Esophagus squamous epithelium (tissue), 5 donors: ENCODE measurements at places on chromosomes 5 and 9.
A peak's percentile ranks its signal among the peaks of the same experiment; 100 is the strongest.

GRCh38 chr9:30478684-30479083, 1905.8 kb upstream of the ACO1 start:
- no peak for DNase-seq

GRCh38 chr9:7510199-7510598, 289.4 kb downstream of the DMAC1 start:
- no peak for DNase-seq

DNA sequence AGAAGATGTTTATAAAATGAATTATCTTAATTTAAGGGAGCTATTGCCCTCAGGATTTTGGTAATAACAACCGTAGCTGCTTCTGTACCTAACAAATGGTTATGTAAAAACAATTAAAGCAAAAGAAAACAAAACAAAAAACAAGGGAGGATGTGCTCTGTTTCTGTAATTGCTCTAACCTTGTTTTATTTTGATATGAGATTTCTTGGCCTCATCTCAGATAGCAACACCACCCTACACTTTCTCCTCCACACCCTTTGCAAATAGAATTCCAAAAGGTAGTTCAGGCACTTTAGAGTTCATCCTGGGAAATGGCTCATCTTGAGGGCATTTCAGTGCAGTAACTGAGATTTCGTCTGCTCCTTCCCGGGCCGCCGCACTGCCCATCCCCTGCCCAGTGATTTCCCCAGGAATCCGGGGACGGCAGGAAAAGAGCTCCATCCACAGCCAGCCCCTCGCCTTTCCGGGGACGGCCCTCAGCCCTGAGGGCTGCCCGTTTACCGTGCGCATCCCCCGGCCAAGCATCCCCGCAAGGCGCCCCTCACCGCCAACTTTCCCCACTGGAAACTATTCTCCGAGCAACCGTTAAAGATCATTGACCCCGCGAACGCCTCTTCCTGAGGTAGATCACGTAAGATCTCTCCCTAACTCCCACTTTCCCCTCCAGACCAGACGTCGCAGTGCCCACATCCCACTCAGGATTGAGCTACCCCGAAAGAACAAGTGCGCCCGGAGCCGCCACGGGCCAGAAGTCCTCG, 1.2 kb downstream of the FNBP1 start:
- DNase-seq: no peak

GRCh38 chr5:159897786-159898393, 18.4 kb upstream of the ADRA1B start:
- DNase-seq: no peak

- peak; percentile 5 for DNase-seq
Measured at GRCh38 chr5:67998709-67999261, 216.8 kb upstream of the PIK3R1 start.

DNA sequence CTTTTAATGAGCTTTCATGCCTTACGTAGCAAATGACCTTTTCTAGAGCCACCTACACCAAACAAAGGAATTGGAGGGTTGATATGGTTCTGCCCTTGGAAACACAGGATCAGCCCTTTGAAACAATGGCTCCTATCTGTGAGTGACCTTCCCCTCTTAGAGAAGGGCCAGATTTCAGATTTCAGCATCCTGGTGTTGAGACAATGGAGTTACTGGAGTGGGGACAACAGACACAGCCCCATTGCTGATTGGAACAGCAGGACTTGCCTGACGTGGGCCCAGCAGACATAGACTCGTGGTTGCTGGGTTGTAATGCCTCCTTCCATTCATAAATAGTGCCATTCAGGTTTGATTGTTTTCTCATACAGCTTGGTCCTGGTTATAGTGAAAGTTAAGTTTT, 96.0 kb downstream of the GALNT10 start:
- no peak for DNase-seq

- no peak for DNase-seq
Measured at GRCh38 chr5:54018438-54018837, 291.9 kb downstream of the ARL15 start.

- DNase-seq: no peak
Measured at GRCh38 chr9:125534971-125535701, 171.9 kb downstream of the MAPKAP1 start.

- DNase-seq: no peak
Measured at GRCh38 chr5:121350181-121350930, 501.3 kb upstream of the FTMT start.

GRCh38 chr5:118679264-118679940, 308.9 kb downstream of the DTWD2 start:
- no peak for DNase-seq

- DNase-seq: no peak
Measured at GRCh38 chr5:7970816-7971215, 101.9 kb downstream of the MTRR start.

GRCh38 chr9:95224376-95225019, 93.0 kb downstream of the FANCC start:
- no peak for DNase-seq

DNA sequence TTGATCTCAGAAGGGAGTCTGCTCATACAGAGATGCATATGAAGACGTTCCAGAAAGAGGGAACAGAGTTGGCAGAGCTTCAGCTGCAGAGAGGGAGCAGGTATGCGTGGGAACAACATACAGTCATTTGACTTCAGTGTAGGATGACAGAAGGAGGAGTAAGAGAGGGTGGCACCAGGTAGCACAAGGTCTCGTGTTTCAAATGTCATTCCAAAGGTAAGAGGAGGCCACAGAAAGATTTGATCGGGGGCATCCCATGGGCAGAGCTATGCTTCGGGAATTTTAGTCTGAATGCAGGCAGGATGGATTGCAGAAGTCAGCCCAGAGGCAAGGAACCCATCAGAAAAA, 367.1 kb downstream of the CDK5RAP2 start:
- DNase-seq: no peak

- no peak for DNase-seq
Measured at GRCh38 chr5:39205550-39205949, 13.8 kb downstream of the FYB1 start.

DNA sequence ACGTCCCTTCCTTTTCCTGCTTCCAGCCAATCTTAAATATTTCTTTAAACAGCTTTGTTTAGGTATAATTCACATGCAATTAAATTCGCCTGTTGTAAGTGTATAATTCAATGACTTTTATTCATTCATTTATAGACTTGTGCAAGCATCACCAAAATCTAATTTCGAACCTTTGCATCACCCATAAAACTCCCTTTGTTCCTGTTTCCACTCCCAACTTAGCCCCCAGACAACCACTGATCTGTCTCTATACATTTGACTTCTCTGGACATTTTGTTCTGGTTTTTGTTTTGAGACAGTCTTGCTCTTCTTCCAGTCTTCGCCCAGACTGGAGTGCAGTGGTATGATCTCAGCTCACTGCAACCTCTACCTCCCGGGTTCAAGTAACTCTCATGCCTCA, 71.5 kb downstream of the NR6A1 start:
- no peak for DNase-seq

DNA sequence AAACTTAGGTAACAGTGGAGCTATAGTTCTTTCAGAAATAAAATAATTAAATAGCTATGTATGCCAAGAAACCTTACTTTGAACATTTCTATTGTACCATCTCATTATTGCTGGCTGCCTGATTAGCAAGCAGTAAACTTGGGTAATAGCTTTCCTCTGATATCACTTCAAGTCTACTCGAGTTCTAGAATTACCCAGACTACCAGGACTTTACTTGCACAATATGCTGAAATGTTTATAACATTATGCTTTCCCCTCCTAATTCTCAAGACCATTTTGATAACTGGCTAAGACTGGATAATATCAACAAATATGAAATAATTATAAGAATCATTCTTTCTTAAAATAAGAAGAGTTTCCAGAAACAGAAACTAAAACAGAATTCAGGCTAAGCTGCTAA, 512.6 kb downstream of the RAB3C start:
- no peak for DNase-seq

- DNase-seq: no peak
Measured at GRCh38 chr5:88374391-88374790, 105.7 kb upstream of the TMEM161B start.

DNA sequence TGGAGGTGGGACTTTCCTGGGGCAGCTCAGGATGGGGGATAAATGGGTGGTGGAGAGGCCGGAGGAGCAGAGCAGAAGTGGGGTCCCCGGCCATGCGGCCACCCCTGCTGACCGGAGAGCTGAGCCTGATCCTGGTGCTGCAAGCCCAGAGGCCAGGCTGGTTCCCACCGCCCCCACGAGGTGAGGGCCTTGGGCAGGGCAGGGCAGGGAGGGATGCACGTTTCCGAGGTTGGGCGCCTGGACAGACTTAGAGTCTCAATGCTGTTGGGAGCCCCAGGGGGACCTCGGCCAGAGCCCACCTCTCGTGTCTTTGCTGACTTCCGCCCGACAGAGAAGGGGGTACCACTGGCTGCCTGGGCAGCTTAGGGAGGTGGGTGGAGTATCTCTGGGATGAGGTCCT, 5.5 kb downstream of the OBP2A start:
- no peak for DNase-seq

GRCh38 chr5:154776167-154776566, 21.0 kb downstream of the LARP1 start:
- no peak for DNase-seq

DNA sequence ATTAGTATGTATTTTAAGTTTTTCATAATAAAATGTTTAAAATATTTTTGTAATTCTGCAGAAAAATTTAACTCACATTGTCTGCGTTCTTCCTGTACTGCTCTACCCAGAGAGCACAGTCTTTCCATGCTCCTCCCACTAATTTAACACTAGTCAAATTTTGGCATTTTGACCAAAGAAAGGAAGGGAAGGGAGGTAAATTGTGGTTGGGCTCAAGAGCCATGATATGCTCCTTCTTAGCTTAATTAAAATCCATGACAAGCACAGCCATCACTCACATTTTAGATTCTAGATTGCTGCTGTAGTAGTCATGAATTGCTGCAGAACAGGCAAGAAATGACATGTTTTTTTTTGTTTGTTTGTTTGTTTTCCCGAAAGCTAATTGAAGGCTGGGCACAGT, 98.4 kb downstream of the NLN start:
- DNase-seq: no peak

DNA sequence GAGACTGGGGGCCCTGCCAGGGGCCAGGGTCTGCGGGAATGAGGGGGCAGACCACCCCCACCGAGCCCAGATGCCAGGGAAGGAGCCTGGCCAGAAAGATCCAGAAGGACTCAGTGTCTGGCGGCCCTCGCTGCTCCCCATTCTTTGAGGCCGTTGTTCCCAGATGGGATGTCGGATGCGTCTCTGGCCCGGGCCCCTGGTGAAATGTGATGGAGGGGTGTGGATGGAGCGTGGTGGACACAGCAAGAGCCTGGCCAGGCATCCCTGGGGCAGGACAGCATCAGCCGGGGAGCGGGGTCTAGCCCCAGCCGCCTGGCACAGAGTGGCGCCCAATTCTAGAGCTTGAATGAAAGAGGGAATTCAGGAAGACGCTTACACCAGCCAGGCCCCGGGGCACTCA, 46.2 kb upstream of the NKD2 start:
- no peak for DNase-seq

- DNase-seq: no peak
Measured at GRCh38 chr9:136726631-136727191, 14.3 kb downstream of the DIPK1B start.

GRCh38 chr5:162824360-162824759, 613.0 kb upstream of the CCNG1 start:
- no peak for DNase-seq

- DNase-seq: no peak
Measured at GRCh38 chr5:39657943-39658342, 233.2 kb upstream of the DAB2 start.

DNA sequence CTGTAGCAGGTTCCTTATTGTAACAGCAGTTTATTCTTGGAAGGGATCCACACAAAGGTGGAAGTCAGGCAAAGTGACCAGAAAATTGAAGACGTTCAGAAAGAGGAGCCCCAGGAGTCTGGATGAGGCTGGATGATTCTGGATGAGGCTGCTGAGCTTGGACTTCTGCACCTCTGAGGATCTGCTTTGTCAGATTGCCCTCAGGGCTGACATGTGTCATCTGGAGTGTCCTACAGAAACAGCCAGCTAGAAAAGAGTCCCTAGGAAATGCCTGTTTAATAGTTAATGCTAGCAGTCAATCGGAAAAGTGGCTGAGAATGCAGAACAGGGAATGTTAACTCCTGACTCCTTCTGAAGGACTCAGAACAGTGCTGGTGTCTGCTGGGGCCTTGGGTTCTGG, 236.4 kb downstream of the LRRC70 start:
- no peak for DNase-seq

DNA sequence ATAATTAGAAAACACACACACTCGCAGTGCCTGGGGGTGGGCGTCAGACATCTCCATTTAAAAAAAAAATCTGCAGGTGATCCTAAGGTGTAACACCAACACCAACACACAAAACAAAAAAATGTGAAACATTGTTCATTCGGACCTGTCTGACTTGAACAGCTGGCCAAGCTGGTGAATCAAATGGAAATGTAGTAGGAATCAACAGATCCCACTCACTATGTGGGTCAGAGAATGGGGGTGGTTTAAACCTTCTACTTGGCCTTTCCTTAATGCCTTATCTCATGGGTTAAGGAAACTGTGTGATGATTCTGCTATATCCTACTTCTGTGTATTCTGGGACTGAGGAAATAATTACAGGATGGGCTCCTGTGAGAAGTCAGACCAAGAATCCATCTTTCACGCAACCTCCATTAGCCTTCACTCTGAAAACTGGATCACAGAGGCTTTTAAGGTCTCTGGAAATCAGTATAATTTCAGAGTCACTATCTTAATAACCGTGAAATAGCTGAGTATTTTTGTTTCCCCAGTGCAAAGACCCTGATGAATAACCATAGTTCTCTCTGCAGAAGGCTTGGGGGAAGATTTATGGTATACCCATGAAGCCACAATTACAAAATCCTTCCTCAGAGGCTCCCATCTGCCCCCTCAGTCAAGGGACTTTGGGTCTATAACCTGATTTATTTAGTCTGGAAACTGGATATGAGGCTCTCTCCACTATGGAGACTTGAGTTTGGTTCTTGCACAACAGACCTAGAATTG, 17.2 kb upstream of the MCCC2 start:
- no peak for DNase-seq

GRCh38 chr5:83417884-83418283, 53.7 kb upstream of the VCAN start:
- DNase-seq: no peak

DNA sequence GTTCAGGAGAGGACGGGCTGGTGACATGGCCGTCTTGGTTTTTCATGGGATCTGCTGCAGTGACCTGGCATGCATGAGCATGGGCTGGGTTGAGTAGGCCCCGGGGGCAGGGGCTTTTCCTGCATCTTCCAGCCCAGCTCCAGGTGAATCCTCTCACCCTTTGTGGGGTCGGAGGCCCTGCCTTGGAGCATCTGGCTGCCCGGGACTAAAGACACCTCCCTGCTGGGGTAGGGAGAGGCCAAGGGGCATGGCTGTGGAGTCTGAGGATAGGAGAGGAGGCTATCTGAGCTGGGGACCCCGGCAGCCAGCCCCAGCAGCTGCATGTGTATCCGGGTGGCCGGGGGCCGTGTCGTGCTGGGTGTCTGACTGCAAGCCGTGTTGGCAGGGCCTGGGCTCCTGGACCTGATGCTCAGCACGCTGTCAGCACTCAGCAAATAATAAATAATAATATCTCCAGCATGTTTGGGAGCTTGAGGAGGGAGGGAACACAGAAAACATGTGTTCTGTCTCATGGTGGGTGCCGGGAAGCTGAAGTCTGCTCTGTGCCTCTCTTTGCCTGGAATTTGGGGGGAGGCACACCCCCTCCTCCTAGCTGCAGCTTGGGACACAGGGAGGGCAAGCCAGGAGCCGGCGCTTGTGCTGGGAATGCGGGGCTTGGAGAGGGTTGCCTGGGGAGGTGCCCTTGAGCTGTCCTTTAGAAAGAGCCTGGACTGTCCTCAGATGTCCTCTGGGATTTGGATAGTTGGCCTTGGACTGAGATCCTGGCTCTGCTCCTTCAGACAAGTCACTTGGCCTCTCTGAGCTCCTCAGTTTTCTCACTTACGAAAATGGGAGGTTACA, 28.4 kb upstream of the PITX1 start:
- no peak for DNase-seq

GRCh38 chr5:130335117-130335516, 430.9 kb downstream of the CHSY3 start:
- no peak for DNase-seq
